GM12865 (cell line): ENCODE measurements at places on chromosomes 5 and 9.

GRCh38 chr9:92989561-92989960 lies 42.2 kb downstream of the FGD3 start:
- no peak for DNase-seq

- DNase-seq, result no peak
Measured at GRCh38 chr9:127500862-127501261, 49.6 kb downstream of the LRSAM1 start.

DNA sequence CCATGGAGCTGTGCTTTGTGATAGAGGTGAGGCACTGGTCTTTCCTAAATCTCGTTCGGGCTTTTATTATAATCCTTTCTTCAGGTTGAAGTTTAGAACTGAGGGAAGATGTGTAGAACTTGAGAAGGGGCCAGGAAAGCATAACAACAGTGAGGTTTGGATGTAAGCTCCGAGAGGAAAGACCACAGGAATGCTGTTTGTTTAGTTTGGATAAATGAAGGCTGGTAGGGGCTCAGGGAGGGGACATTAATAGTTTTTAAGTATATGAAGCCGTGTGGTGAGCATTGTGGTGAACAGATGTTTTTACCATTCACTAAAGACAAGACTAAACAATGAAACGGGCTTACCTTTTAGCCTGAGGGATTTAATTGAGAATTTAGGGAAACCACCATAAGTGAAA lies 130.8 kb downstream of the ARHGAP26 start:
- no peak for DNase-seq

DNA sequence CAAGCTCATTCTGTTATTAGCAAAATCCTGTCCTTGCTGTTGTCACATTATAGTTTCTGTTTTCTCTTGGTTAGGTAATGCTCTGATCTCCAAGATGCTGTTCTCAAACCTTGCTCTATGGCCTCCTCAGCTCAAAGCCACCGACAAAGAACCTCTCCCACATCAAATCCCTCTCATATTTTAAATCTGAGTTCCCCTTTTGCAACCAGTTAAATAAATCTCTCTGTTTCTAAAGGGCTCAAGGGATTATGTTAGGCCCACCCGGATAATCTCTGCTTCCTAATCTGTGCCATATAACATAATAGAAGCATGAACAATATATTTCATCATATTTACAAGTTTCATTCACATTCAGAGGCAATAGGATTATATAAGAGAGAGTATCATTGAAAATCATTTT lies 286.0 kb downstream of the CYLC2 start:
- DNase-seq, result no peak

DNA sequence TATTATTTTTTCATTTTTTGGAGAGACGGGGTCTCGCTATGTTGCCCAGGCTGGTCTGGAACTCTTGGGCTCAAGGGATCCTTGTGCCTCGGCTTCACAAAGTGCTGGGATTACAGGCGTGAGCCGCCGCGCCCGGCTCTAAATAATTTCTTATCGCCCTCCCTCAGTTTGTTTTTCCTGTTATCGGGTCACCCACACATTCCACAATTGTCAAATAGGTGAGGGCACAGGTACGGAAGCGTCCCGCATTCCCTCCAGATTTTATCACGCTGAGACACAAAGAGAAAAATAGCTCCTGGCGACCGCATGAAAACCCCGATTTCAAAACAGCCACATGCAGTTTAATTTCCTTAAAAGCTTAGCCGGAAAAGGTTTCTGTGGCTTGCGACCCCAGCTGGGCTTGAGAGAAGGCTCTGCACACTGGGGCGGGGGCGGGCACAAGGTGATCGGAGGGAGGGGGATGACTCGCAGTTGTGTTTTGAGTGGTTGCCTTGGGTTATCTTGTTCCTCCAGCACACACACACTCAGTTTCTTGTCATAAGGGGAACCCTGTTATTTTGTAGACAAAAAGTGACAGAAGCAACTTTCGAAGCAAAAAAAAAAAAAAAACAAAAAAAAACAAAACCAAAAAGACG lies 717 bp upstream of the IQGAP2 start:
- DNase-seq, result peak; percentile 91

GRCh38 chr9:120905315-120906164 lies 21.1 kb downstream of the TRAF1 start:
- peak; percentile 26 for DNase-seq

DNA sequence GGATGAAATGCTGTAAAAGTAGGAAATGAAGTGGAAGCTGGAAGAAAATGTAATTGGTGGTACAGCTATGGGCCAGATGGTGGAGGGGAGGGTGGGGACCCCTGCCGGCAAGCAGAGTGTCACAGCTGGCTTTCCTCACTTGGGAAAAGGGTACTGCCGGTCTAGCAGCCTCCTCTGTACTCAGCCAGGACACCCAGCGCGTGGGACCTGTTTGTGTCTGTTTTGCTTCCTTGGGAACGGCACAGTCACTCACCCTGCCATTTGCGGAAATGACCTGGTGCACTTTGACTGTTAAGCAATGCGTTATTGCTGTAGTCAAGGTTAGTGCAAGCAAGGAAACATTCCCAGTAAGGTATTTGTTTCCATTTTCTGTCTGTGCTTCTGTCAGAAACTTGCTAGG lies 10.1 kb downstream of the TMEM252 start:
- DNase-seq, result no peak

- DNase-seq, result no peak
Measured at GRCh38 chr5:7970816-7971215, 101.9 kb downstream of the MTRR start.

DNA sequence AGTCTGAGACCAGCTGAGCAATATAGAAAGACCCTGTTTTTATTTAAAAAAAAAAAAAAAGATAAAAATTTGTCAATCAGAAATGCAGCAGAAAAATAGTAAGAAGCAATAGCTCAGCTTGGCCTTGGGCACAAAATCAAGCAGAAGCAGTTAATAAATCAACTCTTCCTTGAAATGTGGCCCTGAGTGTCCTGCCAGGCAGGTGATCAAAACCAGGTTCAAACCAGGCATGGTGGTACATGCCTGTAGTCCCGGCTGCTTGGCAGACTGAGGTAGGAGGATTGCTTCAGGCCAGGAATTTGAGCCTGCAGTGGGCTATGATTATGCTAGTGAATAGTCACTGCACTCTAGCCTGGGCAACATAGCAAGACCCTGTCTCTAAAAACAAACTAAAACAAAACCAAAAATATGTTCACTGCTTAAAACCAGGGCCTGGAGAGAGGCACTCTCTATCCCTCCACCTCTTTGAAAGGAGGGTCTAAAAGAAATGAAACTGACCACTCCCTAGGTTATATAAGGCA lies 27.9 kb upstream of the KLF9 start:
- no peak for DNase-seq

- DNase-seq, result no peak
Measured at GRCh38 chr9:2164268-2164667, 149.1 kb downstream of the SMARCA2 start.

DNA sequence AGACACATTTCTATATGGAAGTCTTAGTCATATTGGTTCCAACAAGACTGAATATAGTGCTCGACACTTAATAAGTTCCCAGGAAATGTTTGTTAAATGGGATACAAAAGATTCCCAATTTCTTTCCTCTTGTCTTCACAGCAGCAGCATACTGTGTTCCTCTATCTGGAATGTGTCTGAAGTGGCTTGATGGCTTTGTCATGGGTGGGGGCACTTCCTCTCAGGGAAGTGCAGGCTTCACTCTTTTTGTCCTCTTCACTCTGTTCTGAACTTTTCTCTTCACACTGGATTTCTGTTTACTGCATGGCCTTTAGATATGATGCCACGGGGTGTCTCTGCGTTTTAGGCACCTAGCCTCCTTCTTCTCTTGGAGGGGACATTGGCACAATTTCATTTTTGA lies 127.7 kb upstream of the C9orf72 start:
- DNase-seq, result no peak

DNA sequence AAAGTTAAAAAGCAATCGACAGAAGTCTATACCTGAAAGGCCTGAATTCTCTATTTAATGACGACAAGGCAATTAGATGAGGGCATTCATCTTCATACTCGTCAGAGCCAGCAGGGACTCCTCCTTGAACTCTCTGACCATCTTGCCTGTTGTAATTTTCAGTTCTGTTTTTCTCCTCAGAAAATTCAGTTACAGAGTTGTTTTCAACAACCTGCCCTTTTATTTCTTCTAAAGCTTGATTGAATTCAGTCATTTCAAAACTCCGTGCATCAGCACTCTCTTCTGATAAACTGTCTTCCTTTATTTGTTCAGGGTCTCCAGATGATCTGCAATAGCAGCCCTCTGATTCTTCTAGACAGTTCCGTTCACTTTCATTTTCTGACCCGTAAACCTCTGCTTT lies 15.6 kb downstream of the RIOK2 start:
- DNase-seq, result peak; percentile 51

GRCh38 chr5:52706775-52707174 lies 80.9 kb upstream of the ITGA1 start:
- DNase-seq, result no peak

- DNase-seq, result no peak
Measured at GRCh38 chr9:7375013-7375511, 424.5 kb downstream of the DMAC1 start.

- no peak for DNase-seq
Measured at GRCh38 chr9:115109486-115109885, 8.5 kb downstream of the TNC start.

DNA sequence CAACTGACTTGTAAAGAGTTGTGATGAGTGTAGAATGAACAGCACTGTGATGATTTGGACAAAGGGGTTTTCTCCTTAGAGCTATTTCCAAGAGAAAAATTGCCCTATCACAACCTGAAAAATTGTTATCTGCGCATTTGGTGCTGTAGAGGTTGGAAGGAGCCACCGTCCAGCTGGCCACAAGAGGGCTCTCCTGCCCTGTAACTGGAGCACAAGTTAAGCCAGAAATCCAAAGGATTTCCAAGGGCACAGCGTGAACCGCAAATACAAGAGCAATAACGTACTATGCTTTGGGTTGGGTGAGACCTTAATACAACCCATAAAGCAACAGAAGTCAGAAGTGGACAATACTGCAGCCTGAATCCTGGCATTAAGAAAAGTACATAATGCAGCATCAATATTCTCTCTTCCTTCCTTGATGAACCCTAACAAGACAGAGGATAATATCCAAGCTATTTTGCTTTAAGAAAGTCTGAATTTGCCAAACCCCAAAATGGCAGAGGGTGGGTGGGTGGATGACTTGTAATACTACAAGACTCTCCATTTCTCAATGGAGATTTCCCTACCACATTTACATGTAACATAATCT lies 56.8 kb upstream of the SMIM32 start:
- peak; percentile 49 for DNase-seq

DNA sequence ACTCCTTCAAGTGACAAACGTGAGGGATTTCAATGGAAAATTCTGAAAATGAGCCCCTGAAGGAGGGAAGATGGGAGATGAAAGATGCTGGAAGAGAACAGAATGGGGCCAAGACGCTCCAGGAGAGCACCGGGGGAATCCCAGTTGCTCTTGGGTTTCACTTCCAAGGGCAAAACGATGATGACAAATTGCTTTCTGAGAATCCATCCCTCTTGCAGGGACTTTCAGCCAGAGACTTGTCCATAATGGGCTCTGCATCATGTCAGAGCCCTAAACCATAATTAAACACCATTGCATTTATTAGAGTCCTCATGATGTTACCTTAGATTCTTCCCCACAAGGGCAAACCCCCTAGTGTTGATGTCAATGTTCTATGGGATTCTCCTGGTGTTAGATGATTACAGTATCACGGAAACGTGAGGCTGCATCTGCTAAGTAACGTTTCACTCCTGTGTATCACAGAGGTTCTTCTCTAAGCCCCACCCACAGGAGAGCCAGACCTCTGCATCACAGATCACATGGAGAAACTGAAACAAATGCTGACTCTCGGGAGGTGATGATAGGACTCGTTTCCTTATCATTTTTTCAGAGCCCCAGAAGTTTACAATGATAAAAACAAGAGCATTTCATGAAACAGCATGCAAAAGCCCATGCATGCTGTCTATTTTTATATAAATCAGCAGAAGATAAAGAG lies 114.4 kb downstream of the TENT4A start:
- DNase-seq, result peak; percentile 73

GRCh38 chr5:87732875-87733768 lies 320.4 kb upstream of the CCNH start:
- DNase-seq, result no peak

GRCh38 chr5:98902733-98903132 lies 26.1 kb downstream of the CHD1 start:
- no peak for DNase-seq

DNA sequence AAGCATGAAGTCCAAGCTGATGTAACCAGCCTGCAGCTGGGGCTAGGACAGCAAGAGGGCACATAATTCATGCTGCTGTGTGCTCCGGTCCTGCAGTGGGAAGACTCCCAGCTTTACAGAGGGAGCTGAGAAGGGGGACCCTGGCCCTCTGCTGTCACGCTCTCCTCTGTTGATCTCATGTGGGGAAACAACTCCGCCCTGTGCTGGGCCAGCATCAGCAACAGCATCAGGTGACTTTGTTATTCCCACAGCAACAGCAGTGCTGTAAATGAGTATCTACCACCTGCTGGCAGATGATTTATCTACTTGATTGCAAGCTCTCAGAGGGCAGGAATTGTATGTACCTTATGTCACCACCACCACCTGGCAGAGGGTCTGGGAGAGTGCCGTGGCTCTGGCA lies 176.2 kb downstream of the COL23A1 start:
- no peak for DNase-seq

DNA sequence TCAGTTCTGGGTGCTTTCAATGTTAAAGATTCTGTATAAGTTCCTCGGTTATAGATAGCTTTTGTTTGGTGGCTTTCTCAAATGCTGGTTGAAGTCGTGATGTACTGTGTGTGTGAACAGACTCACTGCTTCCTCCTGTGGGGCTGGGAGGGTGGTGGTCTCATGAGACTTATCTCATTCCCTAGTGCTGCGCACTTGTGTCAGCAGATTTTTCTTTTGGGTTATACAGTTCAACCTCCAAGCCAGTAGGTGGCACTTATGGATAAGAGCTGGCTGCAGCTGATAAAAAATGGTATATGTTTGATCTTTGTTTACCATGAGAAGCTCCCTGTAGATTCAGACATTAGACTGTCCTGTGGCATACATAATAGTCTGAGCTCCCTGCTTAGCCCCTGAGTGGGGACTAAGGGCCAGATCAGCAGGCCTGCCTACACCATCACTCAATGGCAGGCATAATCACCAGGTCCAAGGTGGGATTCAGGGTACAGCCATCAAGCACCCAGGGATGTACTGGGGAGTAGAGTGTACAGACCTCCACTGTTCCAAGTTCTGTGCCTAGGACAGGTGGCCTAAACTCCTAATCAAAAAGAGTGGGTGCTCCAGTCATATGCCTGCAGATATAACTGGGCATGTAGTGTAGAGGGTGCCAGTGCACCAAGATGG lies 174.2 kb downstream of the OXCT1 start:
- peak; percentile 45 for DNase-seq

DNA sequence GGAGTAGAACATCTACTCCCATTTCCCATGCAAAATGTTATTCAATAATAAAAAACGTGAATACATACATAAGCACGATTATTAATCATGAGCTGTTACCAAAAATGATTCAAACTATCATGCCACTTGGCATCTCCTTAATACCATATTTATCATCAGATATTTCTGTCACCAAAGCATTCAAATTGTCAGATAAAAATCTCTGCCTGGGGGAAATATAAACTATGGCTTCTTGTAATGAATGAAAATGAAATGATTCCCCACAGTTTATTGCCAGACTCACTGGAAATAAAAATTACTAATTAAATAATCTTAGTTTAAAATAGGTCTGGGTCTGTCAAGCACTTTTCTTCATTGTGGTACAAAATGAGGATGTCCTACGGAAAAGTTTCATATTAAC lies 265.4 kb downstream of the EDIL3 start:
- no peak for DNase-seq

- no peak for DNase-seq
Measured at GRCh38 chr5:83507431-83507830, 35.9 kb downstream of the VCAN start.
